NCI-H1436 treated with DMSO at 0.1 percent for 48 hours (cell line): ENCODE measurements at places on chromosomes 4 and X.

DNA sequence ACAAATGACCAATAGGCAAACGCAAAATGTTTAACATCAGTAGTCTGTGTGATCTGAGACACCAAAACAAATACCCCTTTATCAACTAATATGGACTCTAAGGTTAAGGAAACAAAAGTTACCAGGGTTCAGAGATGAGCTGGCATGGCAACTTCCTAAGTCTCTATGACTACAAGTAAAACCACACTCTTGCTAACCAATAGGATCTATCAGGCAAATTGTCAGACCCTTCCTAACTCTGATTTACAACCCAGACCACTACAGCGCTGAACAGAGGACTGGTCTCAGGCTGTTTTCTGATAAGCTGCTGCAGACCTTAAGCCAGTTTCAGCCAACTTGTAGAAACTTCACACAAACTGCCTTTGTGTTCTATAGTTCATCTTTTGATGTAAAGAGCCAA is 608.0 kb downstream of the TLL1 start:
- DNase-seq, result no peak

DNA sequence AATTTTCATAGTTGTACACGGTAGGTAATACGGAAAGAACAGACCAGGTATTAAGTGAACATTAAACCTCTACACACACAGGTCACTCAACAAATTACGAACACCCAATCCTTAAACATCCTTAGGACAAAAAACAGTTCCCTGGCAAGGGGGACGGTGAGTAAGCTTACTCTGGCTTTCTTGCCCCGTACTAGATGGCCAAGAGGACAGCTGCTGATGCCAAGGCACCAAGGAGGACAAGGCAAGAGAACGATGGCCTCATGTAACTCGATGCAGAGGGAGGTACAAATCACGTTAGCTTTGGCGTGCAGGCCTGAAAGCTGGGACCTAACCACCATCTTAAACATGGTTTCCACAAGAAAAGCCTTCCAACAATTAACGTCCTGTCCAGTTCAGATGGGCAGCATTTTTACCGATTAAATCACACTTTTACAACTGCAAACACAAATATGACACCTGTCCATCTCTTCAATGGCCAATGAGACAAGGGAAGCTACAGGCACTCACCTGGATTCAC is 23.7 kb downstream of the FAT1 start:
- no peak for DNase-seq

DNA sequence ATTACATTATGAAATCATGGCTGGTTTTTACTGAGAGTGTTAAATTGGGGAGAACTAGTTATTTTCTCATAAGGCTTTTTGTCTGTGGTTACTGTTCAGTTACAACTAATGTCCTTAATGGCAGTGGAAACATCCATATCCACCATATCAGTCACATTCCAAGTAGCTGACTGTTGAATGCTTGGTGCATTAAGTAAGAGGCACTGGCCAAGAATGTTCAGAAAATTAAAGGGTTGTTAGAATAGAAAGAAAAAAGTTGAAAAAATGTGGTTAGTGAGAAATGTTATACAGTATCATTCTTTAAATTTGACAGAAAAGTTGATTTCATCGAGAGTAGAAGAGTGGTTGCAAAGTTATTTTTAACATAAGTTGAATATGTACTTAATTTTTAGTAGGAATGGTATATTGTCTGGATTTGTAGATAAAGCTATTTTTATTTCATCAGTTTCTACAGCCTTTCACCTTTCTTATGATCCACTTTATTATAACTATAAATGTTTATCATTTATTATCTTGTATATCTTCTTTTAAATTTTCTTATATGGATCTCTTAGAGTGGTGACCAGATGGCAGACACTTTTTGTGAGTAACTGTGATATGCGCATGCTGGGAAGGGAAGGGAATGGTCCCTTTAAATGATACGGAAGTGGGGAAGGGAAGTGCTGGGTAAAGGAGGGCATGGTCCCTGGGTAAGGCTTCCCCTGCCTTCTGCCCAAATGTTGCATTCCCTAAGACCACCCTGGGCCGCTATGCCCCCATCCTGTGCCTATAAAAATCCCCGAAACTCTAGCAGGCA is 2407.1 kb downstream of the ARAP2 start:
- DNase-seq, result no peak

- DNase-seq, result peak; percentile 26
These were observed at the start of gene RNF128 for GRCh38 chrX:106726485-106727437. Gene RNF128 (plus strand): TSS chrX:106726701. CDS start chrX:106726914, 213 bp downstream.

DNA sequence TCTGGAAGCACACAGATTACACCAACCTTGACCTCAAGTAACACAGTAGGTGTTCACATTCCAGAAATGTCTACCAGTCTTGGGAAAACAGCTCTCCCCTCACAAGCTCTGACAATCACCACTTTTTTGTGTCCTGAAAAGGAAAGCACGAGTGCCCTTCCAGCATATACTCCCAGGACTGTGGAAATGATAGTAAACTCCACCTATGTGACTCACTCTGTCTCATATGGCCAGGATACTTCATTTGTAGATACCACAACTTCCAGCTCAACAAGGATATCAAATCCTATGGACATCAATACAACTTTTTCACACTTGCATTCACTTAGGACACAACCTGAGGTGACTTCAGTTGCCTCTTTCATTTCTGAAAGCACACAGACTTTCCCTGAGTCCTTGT is 46.9 kb downstream of the ADGRG4 start:
- no peak for DNase-seq

DNA sequence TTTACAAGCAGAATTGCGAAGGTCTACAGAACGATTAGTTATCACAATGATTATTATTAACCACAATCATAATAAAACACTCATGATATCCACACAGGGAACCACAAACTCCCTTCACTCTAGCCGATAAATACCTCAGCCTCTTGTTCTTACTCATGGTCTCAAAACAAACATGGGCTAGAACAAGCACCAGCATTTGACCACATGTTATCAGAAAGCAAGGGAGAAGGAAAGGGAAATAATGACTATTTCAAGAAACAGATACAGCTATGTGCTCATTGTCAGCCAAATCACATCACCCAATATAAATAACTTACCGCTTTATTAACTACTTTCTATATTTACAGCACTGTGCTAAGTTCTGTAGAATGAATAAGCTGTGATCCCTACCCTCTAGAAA is 663.2 kb upstream of the HTR2C start:
- DNase-seq, result no peak

GRCh38 chr4:184699941-184700340 is 34.0 kb downstream of the CENPU start:
- no peak for DNase-seq

DNA sequence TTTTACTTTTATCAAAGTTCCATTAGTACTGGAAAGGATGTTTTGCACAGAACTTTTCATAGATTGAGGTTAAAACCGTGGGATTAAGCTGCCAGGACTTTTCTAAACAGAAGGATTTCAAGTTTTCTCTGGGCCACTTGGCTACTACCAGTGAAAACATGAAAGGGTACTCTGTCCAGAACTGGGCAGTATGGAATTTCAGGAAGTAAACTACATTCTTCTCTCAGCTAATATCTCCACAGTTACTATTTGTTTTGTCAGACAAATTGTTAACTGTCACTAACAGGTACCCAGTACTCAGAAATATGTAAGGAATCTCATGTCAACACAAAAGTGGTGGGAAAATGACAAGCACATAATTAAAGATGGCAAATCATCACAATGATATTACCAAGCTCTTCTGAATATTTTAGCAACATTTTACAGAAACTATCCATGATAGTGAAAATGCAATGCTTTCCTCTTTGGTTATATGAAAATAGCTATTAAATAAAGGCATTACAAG is 454.4 kb downstream of the C4orf33 start:
- no peak for DNase-seq

GRCh38 chrX:34493086-34493485 is 164.0 kb downstream of the TMEM47 start:
- no peak for DNase-seq

DNA sequence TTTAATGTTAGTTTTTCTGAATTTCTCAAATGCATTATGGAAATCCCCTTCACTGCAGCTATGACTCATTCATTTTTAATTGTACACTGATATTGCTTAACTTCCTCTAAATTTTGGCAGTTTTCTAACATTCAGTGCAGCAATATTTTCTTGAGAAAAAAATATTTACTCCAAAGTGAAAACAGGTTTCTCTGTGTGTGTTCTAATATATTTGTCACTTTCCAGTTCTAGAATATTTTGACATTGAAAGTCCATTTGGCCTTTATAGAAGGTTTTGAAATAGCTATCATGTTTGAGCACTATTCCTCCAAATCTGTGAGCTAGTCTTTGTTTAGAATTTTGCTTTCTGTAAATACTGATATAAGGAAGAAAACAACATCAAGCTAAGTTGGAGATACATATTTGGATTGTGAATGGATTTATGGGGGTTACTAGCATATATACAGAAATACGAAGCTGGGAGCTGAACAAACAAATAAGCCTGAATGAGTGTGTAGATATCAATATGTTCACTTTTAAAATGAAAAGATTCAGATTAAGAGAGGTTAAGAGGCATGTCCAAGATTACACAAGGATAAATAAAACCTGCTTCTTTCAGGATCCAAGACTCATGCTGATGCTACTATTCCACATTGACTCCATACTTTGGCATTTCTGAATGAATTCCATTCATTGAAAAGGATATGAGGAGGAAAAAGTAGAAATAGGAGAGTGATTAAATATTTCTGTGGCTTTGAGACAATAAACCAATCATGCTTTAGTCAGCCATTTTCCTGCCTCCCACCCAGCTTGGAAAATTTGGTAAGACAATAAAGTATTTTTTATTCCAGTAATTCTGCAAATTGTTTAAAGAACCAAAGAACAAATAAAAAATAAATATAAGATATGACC is 57.3 kb upstream of the SLIT2 start:
- no peak for DNase-seq

GRCh38 chr4:17665852-17666251 is 51.4 kb downstream of the MED28 start:
- no peak for DNase-seq

GRCh38 chrX:100975212-100975611 is 5.7 kb downstream of the ARL13A start:
- no peak for DNase-seq

GRCh38 chr4:54660591-54660990 is 2.8 kb downstream of the KIT start:
- no peak for DNase-seq

DNA sequence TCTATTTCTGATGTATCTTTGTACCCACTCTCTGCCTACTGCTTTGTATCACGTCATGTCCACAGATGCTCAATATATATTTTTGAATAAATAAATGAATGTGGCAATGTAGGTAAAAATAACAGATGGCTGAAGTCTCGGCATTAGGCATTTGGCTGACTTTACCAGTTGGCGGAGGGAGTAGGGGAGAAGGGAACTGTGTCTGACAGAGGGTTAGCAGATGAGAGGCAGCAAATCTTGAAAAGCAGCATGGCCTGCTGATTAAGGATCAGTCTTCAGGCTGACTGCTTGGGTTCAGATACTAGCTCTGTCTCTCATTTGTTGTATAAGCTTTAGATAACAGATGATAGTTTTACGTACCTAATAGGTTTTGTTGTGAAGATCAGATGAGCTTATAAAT is 31.9 kb upstream of the RASGEF1B start:
- DNase-seq, result no peak

- DNase-seq, result no peak
These were observed 46.1 kb upstream of the NAP1L5 start for GRCh38 chr4:88743696-88744095.

- no peak for DNase-seq
These were observed 293.5 kb upstream of the FAT1 start for GRCh38 chr4:187017147-187017546.

DNA sequence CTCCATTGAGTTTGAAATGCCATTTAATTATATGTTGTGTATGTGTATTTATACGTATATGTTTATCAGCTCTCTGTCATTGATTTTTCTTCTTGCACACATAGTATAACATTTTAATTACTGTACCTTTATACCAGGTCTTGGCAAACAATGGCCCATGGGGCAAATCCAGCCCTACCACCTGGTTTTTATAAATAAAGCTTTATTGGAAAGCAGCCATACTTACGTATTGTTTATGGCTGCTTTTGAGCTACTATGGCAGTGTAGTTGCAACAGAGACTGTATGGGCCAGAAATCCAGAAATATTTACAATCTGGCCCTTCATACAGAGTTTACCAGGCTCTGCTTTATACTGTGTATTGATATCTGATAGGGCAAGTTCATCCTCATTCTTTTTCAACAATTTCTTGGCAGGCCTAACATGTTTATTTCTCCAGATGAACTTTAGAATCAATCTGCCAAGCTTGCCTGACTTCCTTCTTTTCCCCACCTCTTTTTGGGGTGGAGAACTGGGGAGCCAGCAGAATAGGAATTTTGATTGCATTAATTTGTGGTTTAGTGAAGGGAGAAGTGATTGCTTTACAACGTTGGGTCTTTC is 15.8 kb downstream of the DCUN1D4 start:
- no peak for DNase-seq

GRCh38 chrX:87236830-87237440 is 280.7 kb upstream of the KLHL4 start:
- DNase-seq, result no peak

DNA sequence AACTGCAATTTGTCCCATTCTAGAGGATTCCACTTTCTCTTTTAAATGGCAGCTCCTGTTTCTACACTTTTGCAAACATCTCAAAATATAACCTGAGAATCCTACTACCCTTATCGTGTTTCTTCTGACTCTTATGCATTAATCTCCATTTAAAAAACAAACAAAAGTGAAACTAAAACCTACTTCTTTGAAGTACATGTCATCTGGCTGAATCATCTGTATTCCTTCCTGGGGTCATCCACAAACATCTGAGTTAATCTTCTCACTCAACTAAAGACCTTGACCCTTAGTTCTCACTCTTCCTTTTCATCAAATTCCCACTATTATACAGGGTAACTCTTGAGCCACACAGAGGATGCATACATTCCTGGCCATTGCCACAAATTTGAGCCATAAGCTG is 584.8 kb downstream of the PPARGC1A start:
- no peak for DNase-seq

DNA sequence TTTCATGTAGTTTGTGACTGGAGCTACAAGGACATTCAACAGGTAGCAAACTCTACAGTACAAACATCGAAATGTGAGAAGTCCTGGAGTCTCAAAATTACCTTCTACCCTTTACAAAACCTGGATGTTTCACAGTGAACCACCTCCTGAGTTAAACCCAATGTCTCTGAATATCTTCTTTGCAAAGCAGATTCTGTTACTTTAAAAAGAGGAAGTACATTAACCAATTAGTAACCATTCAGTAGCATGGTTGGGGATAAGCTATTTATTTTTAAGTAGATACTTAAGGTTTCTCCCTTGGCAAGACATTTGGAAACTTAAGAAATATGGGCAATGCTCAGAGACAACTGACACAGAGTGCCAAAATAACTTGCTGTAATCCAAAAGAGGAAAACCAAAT is 371.9 kb upstream of the NWD2 start:
- no peak for DNase-seq

GRCh38 chr4:122005064-122005755 is 53.4 kb upstream of the TRPC3 start:
- no peak for DNase-seq

GRCh38 chrX:150546711-150547153 is 21.7 kb upstream of the MTM1 start:
- no peak for DNase-seq

GRCh38 chrX:69218407-69218997 is 53.2 kb upstream of the PJA1 start:
- DNase-seq, result no peak

GRCh38 chr4:22573198-22573597 is 57.3 kb upstream of the ADGRA3 start:
- DNase-seq, result no peak
